Left hindlimb (tissue), 1 donor: ENCODE measurements at places on chromosomes 12 and 14.

DNA sequence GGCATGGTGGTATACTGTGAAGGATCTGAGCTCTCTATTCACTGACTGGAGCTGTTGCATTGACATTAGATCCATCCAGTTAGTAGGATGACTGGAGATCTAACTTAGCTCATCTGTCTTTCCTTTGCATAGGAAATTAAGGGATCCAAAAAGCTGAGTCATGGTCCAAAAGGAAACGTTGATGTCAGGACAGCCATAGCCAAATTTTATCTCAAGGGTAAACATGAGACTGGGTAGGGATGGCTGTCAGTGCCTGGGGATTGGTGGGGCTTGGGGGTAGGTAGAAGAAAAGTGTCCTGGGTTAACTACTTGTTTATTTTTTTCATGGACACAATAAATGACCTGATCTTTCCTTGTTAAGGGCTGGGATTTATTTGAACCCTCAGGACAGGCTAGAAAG lies 4.6 kb downstream of the FAM177A1 start:
- DNase-seq: no peak

DNA sequence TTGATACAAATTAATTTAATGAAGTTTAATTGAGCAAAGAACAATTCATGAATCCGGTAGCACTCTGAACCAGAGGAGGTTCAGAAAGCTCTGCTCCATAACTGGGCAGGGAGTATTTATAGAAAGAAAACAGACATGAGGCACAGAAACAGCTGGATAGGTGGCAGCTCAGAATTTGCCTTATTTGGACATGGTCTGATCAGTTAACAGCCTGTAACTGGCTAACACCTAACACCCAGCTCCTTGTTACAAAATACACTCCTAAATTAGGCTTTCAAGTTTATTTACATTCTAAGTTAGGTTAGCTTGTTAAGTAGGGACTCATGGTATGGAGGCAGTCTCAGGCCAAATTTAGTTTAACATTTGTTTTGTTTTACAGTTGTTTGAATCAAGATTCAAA lies 67.8 kb upstream of the TMCC3 start:
- no peak for DNase-seq

DNA sequence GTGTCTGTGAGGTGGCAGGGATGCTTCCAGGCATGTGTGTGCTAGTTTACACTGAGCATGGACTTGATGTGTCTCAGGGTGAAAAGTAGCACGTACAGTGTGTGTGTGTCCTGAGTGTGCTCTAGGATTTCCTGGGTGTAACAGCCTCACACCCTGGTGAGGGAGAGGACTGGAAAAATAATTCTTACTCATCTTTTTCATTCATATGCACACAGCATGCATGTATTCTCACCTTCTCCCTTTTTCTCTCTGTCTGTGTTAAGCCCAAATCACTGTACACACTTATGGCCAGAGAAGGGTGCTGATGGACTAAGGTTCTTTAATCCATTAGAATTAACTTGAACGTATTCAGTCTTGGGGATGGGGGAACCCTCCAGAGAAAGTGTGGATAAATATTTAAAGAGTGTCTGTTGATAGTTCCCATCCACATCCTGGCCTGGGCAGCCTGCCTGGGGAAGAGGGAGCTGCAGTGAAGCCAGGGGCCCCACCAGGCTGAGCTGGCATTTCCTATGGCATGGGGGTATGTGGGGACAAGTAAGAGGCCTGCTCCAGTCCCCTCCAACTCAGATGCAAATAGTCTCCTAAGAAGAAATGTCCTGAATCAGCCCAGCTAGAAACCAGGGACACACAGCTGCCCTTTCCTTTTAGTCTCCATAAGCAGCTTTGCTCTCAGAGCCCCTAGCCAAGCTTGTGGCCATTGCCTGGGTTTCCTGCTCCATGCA lies 1.1 kb upstream of the HOXC8 start:
- no peak for DNase-seq

GRCh38 chr12:12859690-12860089 lies 31.7 kb upstream of the GPRC5A start:
- DNase-seq: no peak

DNA sequence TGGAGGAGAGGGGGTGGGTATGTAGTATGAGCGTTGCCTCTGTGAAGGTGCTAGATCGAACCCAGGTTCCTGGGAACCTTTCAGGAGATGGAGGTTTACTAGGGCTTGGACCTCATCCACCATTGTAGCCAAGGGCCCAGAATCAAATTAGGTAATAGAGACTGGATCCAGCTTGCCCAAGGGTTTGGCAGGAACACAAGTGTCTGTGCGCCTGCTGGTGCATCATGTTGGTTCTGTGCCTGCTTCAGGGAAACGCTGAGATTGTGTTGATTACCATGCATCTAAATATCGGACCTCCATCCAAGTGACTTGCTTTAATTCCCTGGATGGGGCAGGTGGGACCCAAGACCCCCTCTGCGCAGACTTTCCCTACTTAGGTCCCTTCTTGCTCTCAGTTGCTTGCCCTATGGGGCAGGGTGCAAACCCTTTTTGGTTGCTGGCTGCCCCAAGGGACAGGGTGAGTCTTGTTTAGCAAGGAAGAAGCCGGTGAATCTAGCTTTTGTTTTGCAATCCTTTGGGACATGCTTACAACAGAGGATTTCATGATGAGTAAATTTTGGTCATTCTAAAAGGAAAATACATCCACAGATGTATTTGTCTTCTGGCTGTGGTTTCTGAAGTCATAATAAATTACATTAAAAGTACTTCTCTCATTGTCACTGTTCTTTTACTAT lies 189.8 kb upstream of the PRICKLE1 start:
- DNase-seq: no peak

- no peak for DNase-seq
Measured at GRCh38 chr14:97402279-97402678, 605.1 kb downstream of the VRK1 start.

GRCh38 chr12:78865516-78865915 lies 942 bp downstream of the SYT1 start:
- DNase-seq: no peak

DNA sequence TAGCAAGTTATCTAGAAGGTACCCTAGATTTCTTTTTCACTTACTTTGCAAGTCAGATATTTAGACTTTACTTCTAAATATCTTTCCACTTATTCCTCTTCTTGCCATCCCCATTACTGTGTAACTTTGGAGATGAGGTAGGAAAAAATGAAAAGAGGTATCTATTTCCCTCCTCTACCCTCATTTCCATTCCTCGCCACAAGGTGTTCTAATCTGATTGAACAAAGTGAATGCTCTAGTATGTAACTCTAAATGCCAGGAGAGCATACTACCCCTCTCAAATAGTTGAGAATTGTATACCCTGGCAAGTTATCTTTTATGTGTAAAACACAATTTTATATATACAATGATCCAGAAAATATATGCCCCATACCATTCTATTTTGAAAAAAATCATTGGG lies 1.7 kb upstream of the LDHB start:
- DNase-seq: no peak

GRCh38 chr14:69066396-69067171 lies 86.3 kb downstream of the DCAF5 start:
- no peak for DNase-seq

DNA sequence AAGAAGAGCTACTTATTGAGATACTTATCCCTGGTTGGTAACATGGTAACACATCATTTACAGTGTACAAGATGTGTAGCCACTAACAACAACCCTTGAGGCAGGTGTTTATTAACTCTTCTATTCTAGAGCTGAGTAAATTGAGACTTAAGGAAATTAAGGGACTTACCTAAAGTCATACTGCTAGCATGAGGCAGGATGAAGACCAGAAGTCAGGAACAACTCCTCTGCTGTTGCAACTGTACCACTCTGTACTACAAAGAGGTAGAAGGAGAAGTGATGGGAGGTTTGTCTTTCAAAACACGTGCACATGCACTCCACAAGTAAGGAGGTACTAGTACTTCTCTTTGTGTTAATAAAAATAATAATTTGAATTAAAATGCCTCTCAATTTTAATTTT lies 79.9 kb downstream of the LLPH start:
- no peak for DNase-seq

DNA sequence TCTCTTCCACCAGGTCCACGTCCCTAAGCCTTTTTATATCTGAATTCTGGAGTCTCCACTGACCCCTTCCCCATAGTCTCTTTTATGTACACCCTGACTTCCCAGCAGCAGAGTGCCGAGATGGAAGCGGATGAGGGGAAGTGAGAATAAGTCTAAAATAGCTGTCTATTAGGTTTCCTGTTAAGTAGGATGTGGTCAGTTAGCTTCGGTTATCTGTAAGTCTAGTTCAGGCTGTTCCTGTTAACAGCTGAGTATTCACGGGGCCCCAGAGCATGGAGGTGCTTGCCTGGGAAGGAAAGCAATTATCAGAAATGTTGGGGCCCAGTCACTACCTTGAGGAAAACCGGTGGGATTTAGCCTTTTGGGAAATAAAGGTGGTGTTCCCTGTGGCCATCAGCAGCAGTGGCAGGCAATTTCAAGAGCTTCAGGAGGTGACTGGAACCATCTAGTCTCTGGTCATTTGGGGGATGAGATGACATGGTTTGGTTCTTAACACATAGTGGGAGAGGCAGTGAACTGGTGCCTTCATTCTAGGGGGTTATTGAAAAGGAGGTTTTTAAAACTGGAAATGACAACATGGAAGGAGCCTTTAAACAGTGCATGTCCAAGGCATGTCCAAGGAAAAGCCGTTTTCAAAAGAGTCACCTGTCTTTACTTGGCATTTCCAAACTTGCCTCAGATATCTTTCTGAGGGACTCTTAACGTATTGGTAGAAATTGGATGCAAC lies 21.8 kb downstream of the CHST11 start:
- DNase-seq: no peak

GRCh38 chr12:79327465-79327864 lies 363.3 kb downstream of the PAWR start:
- no peak for DNase-seq

DNA sequence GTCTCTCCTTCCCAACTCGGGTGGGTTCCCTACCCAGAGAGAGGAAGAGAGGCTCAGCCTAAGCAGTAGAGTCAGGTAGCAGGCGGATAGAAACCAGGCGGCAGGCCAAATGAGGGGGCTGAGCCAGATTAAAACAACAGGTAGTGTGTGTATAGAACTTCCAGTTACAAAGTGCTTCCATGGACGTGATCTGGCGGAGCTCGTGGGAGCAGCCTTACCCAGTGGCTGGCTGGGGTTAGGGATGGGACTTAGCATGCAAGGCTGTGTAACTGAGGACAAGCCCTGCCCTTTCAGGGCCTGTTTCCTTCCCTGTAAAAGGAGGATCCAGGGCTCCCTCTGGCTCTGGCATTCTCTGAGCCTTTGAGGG lies 8.3 kb downstream of the KRT80 start:
- DNase-seq: no peak

DNA sequence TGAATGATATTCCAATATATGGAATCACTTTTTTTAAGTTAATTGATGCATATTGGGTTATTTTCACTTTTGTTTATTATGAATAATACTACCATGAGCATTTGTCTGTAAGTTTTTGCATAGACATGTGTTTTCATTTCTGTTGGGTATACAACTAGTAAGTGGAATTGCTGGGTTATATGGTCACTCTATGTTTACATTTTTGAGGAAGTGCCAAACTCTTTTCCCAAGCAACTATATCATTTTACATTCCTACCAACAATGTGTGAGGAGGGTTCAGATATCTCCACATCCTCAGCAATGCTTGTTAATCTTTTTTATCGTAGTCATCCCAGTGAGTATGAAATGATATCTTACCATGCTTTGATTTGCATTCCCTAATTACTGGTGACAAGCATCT lies 64.0 kb downstream of the MON2 start:
- no peak for DNase-seq

- no peak for DNase-seq
Measured at GRCh38 chr14:105014032-105014431, 6.9 kb downstream of the CDCA4 start.

GRCh38 chr14:91142214-91142668 lies 28.4 kb downstream of the DGLUCY start:
- DNase-seq: no peak

DNA sequence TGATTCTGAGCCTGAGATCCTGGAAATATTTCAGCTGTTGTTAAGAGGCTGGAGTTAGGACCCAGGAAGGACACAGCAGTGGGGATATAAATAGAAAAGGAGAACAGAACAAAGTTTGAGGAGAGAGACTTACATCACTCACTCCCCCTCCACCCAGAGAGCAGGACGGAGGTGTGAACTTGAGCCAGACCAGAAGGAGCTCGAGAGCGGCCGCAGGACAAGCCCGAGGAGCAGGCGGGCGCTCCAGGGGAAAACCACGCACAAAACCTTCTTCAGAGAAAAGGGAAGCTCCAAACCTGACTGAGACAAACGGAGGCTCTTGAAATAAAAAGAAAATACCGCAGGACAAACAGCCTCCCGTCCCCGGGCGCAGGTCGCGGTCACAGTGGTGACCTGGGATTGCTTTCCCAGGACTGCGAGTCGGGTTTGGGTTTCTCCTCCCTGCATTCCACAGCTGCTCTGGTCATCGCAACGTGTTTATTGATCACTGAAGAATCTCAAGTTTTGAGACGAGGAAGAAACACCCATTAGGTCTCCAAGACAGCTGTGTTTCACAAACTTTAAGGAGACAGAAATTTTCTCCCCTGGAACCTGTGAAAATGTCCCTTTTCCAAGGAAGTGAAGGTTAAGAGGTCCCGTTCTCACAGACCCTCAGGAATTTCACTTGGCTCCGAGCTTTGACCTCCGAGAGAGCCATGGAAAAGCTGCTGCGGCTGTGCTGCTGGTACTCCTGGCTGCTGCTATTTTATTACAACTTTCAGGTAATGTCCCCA lies at the start of gene ADGRD1:
Gene ADGRD1, plus strand, starts transcription at position 137 of the 773 bp plus-strand sequence. Its CDS starts 559 bp downstream, at position 696.
- peak; percentile 79 for DNase-seq

DNA sequence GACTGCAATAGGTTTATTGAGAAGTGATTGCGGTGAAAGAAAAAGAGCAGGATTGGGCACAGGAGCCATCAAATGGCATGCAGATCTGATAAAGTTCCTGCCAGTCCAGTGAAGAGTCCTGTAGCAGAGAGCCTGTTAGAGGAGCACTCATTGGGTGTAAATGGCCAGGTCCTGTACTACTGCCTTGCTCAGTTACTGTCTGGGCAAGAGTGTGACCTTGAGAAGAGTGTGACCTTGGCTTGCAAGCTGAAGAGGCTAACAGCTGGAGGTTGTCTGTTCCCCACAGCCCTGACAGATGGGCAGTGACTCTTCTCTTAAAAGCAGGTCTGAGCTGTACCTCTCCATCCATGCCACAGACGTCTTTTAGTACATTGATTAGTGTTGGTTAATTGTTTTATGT lies 148.6 kb upstream of the SLC38A2 start:
- DNase-seq: no peak

DNA sequence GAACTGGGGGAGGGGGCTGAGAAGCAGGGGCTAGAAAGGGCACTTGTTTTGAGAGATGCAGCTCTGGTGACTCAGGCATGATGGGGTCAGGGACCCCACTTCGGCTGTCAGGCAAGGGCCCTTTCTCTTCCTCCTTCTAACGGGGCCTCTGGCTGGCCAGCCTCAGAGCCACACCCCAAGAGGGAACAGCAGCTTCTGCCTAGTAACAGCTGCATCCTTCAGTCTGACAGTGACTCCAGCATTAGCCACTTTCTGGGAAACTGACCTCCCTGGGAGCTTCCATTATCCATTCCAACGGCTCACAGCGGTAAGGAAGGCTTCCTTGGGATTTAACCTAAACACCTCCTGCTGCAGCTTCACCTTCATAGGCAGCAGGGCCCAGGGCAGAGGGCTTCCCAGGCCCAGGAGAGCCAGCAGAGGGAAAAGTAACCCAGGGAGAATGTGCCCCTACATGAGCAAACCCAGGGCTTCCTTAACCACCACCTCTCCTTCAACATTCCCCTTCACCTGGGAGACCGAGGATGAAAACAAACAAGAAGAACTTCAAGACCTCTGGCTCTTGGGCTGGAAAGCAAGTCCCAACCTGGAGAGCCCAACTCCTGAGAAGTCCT lies 2.7 kb downstream of the NCKAP5L start:
- no peak for DNase-seq
